Activated CD8-positive, alpha-beta memory T cell treated with anti-CD3 and anti-CD28 coated beads for 1 hour (primary cell): ENCODE measurements at places on chromosomes 5 and 9.

- no peak for DNase-seq
Observed at GRCh38 chr5:82291420-82291819, 13.3 kb upstream of the RPS23 start.

GRCh38 chr9:70603020-70603411, 188.6 kb upstream of the KLF9 start:
- no peak for DNase-seq

DNA sequence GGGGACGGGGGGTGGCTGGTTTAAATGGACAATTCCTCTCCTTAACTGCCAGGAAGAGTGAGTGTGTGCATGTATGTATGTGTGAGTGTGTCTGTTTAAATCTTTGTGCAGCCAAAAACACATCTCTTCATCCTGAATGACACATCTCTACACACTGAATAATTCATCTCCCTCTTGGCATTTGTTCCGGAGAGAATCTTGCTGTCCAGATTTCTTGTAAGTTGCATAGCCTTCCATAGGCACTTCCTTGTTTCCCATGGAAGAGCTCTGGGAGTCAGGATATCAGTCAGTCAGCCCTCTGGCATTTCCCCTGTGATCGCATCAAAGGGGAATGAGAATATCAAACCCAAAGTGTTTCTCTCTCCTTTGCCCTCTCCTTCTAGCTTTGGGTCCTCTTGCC, 74.7 kb downstream of the WWC1 start:
- DNase-seq, result no peak

- DNase-seq, result no peak
Observed at GRCh38 chr5:158807-159447, 32.4 kb upstream of the LRRC14B start.

DNA sequence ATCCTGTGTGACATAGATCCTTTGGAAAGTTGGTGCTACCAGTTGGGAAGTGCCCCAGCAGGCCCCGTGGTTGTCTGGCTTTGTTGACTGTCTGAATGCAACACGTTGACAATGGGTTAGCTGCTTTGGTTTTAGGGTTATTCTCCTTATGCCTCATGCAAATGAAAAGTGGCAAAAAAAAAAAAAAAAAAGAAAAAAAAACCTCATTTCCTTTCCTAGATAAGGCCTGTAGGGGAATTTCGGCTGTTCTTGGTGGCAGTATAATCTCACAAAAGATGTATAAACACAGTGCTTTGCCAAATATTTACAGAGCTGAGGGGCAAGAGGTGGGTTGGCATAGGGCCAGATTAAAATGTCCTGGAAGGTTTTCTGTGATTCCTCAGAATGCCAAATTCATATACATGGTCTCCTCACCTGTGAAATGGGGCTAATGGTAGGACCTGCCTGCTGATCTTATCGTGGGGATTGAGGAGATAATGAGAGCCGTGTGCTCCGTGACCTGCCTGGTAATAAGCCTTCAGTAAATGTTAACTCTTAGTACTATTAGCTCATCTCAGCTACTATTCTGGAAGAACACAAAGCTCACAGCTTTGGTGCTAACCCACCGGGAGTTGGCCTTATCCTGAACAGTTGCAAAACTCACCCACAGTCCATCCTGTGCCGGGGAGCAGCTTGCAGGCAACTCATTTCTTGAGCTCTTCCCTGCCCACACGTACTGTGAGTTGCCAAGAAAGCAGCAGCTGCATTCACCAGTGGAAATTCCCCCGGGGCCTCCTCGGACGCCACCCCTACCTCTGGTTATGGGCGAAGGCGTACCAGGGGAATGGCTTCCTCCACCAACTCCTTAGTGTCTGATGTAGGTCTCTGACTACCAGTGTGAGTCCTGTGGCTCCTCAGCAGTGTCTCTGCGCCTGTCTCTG, 220.3 kb downstream of the NR3C1 start:
- no peak for DNase-seq

DNA sequence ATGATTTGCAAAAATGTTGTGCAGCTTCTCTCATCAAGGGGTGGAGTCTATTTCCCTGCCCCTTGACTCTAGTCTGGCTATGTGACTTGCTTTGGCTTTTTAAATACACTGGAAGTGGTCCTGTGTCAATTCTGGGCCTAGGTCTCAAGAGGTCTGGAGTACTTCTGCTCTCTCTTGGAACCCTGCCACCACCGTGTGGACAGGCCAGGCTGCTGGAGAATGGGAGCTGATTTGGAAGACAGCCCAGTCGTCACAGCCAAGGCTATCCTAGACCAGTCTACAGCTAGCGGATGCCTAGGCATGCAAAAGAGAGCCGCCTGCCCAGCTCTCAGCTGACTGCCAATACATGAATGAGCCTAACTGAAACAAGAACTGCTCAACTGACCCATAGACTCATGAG, 56.7 kb upstream of the CLINT1 start:
- DNase-seq, result no peak

GRCh38 chr5:115471345-115472063, 73.1 kb downstream of the FEM1C start:
- DNase-seq, result no peak
